ENCODE measurements at places on chromosomes 3 and 15. TPM values are rescaled to one million over a fixed set of nuclear protein-coding genes. Genes with fewer than 3 reads are reported as not detected.

Gene PRICKLE2
- not detected for total RNA-seq

Gene ATP2C1
- 57.3 TPM for total RNA-seq

Gene FRMD4B
- total RNA-seq, result 14.9 TPM

Gene C2CD4A
- total RNA-seq, result not detected

Gene CACNA2D3
- total RNA-seq, result not detected
